A549 treated with DMSO at 1 μM for 4 hours (cell line): ENCODE measurements at places on chromosomes 1 and 21. TPM values are rescaled to one million over a fixed set of nuclear protein-coding genes. Genes with fewer than 3 reads are reported as not detected.

Gene KRTAP11-1
- total RNA-seq = not detected in 5 replicates

Gene IQGAP3
- 11.7 to 19.1 TPM (median 16.5 TPM) in 5 replicates for total RNA-seq

Gene HSD3B2
- total RNA-seq = not detected in 5 replicates

Gene TMEM53
- total RNA-seq = 8.5 to 10.2 TPM (median 9.1 TPM) in 5 replicates

Gene WNT9A
- total RNA-seq = 6.6 to 8.9 TPM (median 8.0 TPM) in 5 replicates

Gene OXCT2
- total RNA-seq = 0.39 to 0.66 TPM (median 0.45 TPM) in 5 replicates

Gene OVAAL
- total RNA-seq = not detected in 5 replicates

Gene SLFNL1
- 0.03 to 0.07 TPM (median 0.06 TPM) in 3 of 5 replicates, not detected in the others for total RNA-seq

Gene GBP2
- total RNA-seq = 0.61 to 1.1 TPM (median 1.0 TPM) in 5 replicates
